Tongue (tissue), 3 donors: ENCODE measurements at places on chromosomes 2 and 18.

DNA sequence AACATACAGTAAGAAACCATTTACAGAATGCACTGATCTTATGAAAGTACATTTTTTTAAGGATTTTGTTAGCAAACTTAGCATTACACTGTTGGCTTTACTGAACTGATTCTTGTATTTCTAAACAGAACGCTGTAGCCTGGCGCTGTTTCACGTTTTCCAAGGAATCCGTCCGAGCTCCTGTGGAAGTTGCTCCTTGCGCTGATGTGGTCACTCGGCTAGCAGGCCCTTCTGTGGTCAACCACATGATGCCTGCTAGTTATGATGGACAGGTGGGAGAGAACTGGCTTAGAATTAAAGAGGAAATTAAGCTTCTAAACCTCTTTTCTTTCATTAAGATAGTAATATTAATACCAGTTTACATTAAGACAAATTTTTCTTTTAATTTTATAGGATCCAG lies 76.8 kb downstream of the CEP192 start:
- DNase-seq: no peak

DNA sequence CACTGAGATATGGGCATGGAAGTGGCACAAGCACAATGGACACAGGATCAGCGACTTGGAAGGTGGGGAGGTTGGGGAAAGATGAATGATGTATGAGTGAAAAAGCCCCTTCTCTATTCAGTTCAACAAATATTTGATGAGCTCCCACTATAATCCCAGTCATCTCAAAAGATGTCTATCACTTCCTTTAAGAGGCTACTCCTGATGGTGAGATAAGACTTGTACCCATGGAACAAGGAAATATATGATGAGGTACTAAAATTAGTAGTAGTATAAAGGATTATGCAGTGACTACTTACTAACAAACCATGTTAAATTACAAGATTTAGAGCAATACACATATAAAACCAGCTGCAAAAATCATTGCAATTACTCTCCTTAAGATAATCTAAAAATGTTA lies 107.8 kb upstream of the COL5A2 start:
- DNase-seq: no peak

DNA sequence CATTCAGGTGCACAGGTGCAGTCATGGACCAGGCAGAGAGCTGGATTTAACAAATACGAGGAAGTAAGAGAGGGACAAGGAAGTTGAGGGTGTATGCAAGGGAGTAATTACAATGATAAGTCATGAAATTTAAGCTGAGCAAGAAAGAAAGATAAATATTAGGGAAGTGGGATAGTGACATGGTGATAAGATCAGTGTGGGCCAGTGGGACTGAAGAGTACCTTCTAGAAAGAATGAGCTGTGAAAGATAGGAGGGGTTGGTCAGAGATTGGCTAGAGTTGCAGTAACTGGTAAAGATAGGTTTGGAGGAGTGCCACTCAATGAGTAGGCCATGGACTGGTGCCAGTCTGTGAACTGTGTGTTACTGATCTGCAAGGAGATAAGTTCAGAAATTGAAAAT lies 200.8 kb upstream of the SIX3 start:
- no peak for DNase-seq

GRCh38 chr2:199707593-199708185 lies 143.3 kb downstream of the FTCDNL1 start:
- no peak for DNase-seq

GRCh38 chr2:99617811-99618210 lies 128.0 kb upstream of the REV1 start:
- DNase-seq: no peak

DNA sequence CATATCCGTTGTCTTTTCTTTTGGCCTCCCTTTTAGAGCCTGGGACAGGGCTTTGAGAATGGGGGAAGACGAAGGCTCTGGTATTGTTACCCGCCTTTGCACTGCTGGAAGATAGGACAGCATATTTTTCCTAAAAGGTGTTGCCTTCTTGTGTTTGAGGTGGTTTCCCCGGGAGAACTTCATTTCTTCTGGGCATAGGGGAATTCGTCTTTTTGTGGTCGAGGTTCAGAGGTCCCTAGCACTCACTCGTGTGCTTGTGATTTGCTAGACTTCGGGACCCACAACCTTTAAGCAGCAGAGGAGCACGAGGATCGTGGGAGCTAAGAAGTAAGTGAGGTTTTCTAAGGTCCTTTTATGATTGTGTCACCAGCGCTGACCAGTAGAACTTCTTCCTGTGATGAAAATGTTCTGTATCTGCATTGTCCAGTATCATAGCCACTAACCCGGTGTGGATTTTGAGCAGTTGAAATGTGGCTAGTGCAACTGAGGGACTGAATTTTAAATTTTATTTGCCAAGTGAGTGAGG lies 611 bp downstream of the ZNF512 start:
- peak; percentile 18 for DNase-seq

GRCh38 chr2:54366487-54367280 lies 89.4 kb upstream of the SPTBN1 start:
- no peak for DNase-seq

GRCh38 chr2:158114516-158114915 lies 12.8 kb downstream of the UPP2 start:
- no peak for DNase-seq

DNA sequence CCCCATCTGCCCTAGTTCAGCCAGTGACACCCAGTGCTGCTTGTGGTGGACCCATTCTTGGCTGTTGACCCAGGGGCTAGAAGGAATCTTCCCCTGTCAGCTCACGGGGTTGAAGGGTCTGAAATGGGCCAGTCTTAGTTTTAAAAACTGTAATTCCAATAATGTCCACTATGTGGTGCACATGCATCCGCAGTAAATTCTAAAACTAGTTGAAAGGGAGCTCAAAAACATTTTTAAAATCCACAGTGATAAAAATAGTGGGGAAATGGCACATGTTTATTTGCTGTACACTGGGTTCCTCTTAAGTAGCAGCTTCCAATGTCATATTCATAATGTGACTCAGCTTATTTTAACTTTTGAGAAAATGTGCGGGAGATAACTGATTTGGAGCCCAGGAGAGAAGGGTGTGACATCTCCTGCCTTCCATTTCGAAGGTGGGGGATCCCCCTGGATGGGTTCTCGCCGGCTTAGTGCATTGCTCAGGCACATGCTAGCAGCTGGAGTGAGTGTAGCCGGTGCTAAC lies 32.8 kb downstream of the GRHL1 start:
- peak; percentile 78 for DNase-seq

- no peak for DNase-seq
Observed at GRCh38 chr2:46239175-46239846, 57.9 kb upstream of the EPAS1 start.

DNA sequence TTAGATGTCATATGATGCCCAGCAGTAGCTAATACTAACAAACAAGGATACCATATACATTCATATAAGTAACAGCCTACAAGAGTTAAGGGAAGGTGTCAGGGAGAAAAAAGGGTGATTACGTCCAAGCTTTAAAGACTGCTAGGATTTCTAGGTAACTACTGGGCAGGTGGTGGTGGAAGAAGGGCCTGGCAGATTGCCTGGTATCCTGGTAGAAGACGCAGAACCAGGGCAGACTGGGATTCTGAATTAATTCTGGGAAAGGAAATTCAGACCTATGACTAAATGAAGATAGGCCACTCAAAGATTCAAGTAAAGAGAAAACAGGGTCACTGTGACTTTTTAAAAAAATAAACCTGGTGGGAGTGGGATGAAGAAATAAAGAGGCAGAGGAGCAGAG lies 31.9 kb downstream of the NDUFA10 start:
- no peak for DNase-seq

- no peak for DNase-seq
Observed at GRCh38 chr18:53639687-53640086, 584.8 kb downstream of the MBD2 start.

GRCh38 chr18:48680339-48681250 lies 141.8 kb downstream of the CTIF start:
- peak; percentile 23 for DNase-seq

- DNase-seq: no peak
Observed at GRCh38 chr2:27238976-27239375, 21.8 kb downstream of the CAD start.

DNA sequence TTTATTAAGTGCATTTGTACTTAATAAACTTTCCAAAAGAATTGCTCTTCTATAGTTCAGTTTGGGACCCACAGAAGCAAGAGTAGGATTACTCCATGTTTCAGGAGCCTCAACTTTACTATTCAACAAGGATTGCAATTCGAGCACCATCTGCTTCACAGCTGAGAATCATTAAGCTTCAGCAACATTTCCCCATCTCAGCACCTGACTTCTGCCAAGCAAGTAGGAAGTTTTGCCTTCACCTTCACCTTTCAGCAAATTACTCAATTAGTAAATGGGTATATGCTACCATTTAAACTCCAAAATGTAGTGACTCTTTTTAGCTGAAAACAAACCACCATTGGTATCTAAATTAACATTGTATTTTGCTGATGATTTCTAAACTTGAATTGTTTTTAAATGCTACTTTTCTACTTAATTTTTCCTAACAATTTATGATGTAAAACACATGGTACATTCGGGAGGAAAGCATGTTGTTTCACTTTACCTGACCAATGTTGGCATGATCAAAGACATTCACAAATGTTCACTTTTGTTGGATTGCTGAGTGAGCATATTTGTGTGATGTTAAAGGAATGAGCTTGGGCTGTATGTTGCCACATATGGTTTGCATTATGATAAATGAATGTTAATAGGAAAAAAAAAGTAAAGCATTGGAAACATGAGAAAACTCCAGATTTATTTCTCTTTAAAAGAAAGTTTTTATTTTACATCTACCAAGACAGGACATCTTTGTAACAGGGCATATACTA lies 159.2 kb downstream of the GULP1 start:
- DNase-seq: peak; percentile 50

GRCh38 chr2:98711506-98711905 lies 19.4 kb downstream of the MGAT4A start:
- DNase-seq: no peak

- no peak for DNase-seq
Observed at GRCh38 chr2:191264647-191265081, 19.5 kb downstream of the MYO1B start.

DNA sequence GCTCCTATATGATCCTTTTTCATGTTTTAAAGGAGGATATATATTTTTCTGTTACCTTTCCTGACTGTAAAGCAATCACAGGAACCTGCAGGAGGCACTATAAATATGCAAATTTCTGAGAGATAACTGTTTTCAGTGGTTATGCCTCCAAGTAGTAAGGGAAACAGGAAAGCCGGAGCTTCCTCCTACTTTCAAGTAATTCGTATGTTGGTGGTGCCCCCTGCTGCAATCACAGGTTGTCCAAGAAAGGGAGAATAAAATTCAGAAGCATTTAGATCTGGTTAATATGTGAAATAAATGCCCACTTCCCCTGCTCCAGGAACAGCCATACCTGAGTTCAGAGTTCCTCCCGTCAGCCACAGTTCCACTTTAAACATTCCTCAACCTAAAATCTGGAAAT lies 12.0 kb upstream of the BCL11A start:
- peak; percentile 69 for DNase-seq

- no peak for DNase-seq
Observed at GRCh38 chr18:69981948-69982347, 34.3 kb upstream of the CD226 start.

- peak; percentile 1 for DNase-seq
Observed at GRCh38 chr2:100641125-100641435, 78.3 kb downstream of the PDCL3 start.

DNA sequence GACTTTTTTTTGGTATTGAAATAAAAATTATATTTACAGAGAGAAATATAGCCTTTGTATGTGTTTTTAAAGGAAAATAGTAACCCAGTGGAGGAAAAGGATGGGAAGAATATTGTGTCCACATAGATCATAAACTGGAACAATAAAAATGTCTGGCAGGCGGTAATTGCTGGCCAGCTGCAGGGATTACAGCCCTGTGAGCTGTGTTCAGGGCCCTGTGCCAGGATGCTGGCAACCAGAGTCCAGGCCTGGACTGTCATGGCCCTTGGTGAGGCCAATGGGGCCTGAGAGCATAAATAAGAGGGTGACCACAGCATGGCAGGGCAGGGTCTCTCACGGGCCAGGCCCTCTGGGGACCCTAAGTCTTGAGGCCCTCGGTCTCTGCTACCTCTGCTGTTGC lies 171.2 kb downstream of the ACOXL start:
- DNase-seq: peak; percentile 81

GRCh38 chr2:70094978-70095719 lies 7.9 kb downstream of the PCBP1 start:
- peak; percentile 72 for DNase-seq

GRCh38 chr2:64114912-64115277 lies 29.3 kb downstream of the PELI1 start:
- DNase-seq: no peak

GRCh38 chr2:68044099-68044498 lies 18.7 kb downstream of the C1D start:
- no peak for DNase-seq

DNA sequence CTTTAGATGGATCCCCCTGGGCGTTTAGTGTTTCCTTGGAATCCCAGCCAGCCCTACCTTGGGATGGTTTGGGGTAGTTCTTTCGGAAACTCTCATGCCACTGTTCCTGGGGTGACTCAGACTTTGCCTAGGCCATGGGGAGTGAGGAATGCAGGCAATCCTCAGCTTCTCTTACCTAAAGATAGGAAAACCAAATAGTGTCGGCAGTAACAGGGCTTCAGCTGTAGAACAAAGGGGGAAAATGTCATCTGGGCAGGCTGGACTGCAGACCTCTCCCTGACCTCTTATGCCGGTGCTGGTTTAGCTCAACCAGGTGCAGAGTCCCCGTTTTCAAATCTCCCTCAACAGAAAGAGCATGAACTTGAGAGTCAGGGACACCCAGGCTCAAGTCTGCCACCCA lies 252.1 kb downstream of the TSN start:
- no peak for DNase-seq

DNA sequence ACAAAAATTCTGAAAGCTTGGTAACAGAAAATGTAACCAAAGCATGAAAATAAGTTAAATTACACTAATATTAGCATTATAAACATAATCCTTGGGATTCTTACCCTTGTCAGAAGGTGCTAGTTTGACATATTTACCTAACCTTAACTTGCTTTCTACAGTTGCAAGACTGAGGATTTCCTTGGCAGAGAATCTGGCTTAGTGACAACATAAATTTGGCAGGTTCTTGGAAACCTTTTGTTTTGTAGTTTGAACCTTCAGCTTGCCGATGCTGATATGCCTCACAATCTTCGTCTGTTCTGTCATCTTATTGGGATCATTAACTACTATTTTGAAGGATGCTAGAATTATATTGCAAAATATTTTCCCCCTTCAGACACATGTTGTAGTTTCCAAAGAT lies 3.4 kb downstream of the XIRP2 start:
- DNase-seq: no peak
